Progenitor cell of endocrine pancreas (in vitro differentiated cells): ENCODE measurements at places on chromosomes 4 and X.

DNA sequence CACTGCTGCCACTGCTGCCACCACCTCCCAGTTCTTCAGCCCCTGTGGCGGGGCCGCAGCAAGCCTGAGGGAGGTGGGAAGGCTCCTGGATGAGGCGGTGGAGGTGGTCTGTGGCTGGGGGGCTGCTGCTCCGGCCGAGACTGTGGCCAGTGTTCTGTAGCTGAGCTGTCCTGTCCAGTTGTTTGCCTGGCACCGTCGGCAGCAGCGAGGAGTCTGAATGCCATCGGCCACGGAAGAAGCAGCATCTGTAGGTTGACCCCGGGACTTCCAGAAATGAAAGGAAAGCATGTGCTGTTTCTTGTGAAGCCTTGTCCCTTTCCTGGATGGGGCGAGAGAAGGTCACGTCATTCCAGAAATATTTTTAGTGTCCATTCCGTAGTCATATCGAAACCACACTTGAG is 3.3 kb downstream of the C4orf54 start:
- no peak for DNase-seq

DNA sequence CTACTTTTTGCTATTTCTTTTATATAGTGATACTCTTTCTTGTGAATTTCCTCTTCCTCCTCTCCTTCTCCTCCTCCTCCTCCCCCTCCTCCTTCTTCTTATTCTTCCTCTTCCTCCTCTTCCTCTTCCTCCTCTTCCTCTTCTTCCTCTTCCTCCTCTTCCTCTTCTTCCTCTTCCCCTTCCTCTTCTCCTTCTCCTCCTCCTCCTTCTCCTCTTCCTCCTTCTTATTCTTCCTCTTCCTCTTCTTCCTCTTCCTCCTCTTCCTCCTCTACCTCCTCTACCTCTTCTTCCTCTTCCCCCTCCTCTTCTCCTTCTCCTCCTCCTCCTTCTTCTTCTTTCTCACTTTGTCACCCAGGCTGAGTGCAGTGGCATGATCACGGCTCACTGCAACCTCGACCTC is 36.3 kb upstream of the RBMX start:
- DNase-seq, result no peak

- DNase-seq, result no peak
Observed at GRCh38 chr4:2667428-2667827, 88.7 kb downstream of the TNIP2 start.

DNA sequence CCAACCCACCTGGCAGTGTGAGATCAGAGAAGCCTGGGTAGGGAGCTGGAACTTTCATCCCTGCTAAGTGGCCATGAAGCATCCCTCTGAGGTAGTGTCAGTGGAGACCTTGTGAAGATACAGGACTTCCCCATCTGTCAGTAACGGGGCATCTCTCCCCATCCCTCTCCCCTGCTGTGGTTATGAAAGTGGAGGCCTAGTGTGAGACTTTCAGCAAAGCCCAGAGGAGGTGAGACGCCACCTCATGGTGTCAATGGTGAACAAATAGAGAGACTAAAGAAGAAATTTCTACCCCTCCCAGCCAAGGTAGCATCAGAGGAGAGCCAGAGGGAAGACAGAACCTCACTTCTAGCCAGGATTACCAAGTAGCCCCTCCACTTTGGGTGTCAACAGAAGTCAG is 150.2 kb downstream of the VEGFC start:
- DNase-seq, result no peak

DNA sequence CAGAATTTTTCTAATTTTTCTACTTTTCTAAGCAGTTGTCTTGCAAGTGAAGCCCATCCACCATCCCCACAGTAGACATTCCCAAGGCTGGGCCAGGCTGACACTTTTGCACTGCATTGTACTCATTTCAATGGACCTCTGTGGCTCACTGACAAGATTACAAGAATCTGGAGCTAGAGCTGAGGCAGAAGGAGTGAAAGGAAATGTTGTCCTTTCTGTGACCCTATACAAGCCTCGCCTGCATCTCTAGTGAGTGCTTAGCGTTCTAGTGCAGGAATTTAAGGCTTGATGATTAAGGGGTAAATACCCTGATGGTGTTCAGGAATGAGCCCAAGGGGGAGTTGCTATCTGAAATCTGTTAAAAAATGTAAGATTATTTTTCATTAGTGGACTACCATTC is 6.3 kb downstream of the MAGED1 start:
- DNase-seq, result no peak

GRCh38 chrX:23557070-23557469 is 110.2 kb upstream of the PRDX4 start:
- DNase-seq, result no peak

GRCh38 chrX:132958091-132958703 is at the start of gene HS6ST2:
TSS of gene HS6ST2 (minus strand) at chrX:132958629.
- DNase-seq, result peak; percentile 52

- DNase-seq, result no peak
Observed at GRCh38 chr4:186586205-186586604, 30.8 kb upstream of the MTNR1A start.

DNA sequence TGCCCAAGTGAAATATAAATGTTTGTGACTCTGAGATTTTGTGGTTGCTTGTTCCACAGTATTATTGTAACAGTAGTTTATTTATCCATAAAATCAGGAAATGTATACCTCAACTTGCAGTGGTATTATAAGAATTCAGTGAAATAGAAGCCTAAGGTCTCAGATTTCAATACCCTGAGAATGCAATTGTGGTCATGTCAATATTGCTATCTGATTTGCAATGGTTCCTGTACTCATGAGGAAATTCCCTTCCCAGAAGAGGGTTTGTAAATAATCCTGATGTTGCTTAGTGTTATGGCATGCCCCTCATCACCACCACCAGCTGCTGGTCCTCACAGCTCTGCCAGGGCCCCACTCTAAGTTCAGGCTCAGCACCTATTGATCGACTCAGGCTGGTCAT is 67.8 kb downstream of the SLC34A2 start:
- no peak for DNase-seq

DNA sequence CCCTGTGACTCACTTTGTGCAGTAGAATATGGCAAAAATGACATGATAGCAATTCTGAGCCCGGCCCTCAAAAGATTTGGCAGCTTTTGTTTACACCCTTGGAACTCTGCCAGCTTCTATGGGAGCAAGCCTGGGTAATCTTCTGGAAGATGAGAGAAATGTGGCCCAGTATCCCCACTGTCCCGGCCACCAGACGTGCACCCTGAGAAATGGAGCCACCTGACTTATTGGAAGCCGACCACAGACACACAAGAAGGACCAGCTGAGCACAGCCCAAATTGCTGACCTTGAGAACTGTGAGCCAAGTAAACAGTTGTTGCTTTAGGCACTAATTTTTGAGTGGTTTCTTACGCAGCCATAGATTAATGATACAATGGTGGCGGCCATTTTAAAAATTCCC is 197.0 kb downstream of the STIM2 start:
- no peak for DNase-seq

- no peak for DNase-seq
Observed at GRCh38 chrX:4110964-4111363, 397.5 kb upstream of the PRKX start.

DNA sequence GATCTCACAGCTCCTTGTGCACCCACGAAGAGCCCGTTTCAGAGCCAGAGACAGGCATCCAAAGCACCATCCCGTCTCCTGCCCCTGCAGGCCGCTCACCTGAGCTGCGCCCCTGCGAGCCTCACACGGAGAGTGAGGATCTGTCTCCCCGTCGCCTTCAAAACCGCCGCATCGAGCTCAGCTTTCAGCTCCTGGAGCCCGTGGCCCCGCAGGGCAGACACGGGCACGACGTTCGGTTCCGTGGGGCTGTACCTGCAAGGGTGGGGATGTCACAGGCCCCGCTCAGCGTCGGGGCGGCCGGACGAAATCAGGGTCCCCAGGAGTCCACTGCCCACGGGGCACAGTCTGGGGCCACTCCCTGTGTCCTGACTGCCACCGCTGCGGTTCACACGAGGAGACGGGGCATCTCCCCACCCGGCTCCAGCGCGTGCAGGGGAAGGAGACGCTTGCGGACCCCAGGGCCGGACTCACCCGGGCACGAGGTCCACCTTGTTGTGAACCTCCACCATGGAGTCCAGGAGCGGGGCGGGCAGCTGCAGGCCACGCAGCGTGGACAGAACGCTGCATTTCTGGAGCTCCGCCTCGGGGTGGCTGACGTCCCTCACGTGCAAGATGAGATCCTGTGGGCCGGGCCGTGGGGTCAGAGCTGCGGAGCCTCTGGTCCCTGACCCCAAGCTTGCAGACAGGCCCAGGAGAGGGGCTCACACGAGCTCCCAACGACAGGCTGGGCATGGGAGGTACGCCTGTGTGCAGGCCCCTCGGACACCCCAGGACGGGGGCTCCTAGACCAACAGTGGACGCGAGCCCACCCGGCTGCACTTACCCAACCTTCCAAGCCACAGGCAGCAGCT is 11.1 kb downstream of the GTPBP6 start:
- no peak for DNase-seq

DNA sequence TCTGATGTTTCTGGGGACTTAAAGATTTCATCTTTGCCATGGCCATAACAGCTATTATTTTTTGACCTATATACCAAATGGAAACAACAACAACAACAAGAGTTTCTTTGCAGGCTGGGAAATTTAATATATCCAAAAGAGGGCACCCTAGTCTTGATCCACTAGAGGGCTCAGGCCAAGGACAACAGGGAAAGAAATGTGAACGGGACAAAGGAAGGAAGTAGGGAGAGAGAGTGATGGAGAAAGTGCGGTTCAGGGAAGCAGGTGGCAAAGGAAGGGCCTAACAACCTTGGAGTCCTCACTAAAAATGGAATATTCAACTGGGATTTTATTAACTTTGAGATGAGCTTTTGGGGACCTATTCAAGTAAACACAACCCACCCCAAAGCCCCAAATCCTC is 67.8 kb upstream of the SCML1 start:
- no peak for DNase-seq

GRCh38 chr4:26441102-26441501 is 49.2 kb downstream of the CCKAR start:
- no peak for DNase-seq

DNA sequence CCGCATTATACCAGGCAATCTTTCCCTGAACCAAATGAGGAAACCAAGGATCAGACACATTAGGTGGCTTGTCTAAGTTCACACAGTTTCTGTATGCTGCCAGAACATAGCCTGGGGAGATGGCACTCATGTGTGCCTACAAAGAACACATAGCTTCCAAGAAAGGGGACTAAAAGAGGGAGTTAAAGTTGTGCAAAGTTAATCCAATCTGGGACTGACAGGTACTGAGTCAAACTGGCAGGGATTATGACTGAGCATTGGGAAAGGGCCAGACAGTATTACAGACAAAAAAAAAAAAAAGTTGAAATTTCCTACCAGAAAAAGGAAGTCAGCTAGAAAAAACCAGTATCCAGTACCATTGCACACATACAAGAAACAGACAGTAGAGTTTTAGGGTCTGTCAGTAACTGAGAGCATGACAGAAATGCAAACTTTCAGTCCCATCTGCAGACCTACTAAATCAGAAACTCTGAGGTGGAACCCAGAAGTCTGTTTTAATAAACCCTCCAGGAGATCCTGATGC is 37.2 kb downstream of the ADAMTS3 start:
- DNase-seq, result no peak
